Activated CD8-positive, alpha-beta memory T cell treated with anti-CD3 and anti-CD28 coated beads, Interleukin-2, amount 50 U/mL, for 4 hours (primary cell): ENCODE measurements at places on chromosomes 4 and X.

DNA sequence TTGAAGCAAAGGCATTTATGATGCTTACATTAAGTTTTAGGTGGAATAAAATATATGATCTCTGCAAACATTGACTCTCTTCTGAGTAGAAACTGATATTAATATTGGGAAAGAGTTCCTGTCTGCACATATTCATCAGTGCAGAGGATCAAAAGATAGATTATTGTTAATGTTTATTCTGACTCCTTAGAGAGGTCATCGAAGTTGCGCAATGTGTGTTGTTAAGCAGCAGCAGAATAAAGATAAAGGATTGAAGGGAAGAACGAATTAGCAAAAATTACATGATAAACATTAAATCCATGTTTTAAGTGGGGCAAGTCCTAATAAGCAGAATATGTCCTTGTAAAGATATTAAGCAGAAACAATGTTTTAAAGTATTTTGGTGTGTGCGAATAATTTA lies 72.6 kb upstream of the MBNL3 start:
- DNase-seq: no peak

DNA sequence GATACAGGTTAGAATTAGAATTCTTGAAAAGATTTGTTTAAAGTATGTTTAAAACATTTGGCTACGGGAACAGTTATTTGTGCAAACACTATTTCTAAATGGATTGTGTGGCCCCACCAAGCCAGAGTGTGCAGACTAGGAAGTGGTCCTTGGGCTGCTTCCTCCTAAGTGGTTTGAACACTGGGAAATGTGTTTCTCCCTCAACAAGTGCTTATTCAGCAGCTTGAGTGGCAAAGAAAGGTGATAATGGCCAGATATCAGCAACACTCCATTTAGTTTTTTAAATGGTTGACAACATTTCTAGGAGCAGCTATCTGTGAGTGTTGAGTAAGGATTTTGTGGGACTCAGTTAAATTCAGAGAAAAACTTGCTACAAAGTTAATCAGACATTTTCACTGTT lies 141.4 kb upstream of the LNX1 start:
- DNase-seq: no peak

DNA sequence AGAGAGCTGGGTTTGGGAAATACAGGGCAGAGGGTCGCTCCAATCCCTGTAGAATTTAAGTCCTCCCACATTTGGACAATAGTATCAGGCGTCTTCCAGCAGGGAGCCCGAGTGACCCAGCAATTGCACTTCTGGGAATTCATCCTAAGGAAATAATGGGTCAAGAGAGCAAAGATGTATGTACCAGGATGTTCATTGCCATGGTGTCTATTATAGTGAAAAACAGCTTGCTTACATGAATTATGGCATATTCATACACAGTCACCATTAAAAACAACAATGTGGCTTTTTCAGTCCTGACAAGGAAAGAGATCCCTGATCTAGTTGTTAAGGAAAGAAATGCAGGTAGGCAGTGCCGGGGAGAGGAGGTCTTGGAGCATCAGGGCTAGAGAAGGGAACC lies 167.7 kb downstream of the PJA1 start:
- DNase-seq: no peak

DNA sequence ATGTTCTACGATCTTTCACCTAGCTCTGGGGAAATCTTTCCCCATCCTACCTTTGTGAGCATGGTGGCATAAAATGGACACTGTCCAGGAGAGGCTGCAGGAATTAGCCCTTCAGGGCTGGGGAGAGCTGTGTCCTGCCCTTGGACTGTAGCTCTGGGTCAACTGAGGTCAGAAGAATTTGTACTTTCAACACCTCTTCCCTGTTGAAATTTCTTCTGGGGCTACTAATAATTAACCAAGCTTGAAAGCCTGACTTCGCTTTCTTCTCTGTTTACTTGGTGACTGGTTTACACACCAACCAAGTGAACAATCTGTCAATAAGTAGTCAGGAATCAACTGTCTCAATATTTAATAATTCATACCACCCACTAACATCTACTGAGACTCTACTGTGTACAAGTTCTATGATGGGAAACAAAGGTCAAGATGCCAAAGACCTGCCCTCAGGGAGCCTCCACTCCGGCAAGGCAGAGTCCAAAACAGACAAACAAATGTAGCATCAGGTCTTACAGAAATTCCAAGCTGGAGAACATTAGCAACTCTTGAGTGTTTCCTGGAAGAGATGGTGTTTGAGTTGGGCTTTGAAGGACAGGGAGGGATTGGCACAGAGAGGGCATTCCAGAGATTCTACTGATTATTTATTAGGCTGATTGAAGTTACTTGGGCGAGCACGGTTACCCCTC lies 113.1 kb downstream of the ENPP6 start:
- DNase-seq: no peak

- DNase-seq: no peak
Observed at GRCh38 chr4:10183462-10183861, 66.9 kb upstream of the WDR1 start.

- DNase-seq: no peak
Observed at GRCh38 chr4:116342143-116342542, 743.2 kb downstream of the TRAM1L1 start.

GRCh38 chr4:120703908-120704307 lies 218.6 kb downstream of the PRDM5 start:
- no peak for DNase-seq

DNA sequence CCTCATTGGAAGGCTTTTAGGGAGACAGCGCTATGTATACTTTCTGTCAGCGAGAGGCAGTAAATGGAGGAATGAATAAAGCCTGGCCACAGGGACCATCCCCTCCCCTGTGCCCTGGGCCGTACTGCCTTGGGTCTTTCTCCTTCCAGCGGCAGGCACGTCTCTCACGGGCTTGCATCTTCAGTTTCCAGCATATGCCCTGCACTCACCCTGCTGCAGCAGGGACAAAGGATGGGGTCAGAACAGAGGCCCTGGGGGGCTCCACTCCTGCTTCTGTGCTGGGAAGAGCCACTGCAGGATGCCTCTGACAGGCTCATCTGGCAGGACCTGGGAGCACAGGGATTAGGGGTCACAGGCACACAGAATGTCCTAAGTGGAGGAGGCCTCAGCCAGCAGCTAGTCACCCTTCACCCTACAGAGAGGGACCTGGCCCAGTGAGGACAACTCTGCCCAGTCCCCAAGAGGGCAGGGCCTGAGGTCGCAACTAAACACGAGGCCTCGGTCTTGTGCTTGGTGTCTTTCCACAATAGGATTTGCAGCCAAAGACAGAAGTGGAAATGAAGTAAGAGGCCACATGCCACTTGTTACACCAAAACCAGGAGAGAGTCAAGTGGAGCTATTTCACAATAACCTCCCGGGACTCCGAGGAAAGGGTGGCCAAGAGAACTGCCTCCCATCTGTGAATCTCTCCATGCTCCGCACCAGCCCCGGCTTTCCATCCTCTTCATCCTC lies 150.8 kb downstream of the AFAP1 start:
- no peak for DNase-seq

GRCh38 chrX:18698737-18699650 lies 8.5 kb upstream of the PPEF1 start:
- no peak for DNase-seq

GRCh38 chr4:145427221-145427620 lies 54.4 kb upstream of the SMAD1 start:
- no peak for DNase-seq

DNA sequence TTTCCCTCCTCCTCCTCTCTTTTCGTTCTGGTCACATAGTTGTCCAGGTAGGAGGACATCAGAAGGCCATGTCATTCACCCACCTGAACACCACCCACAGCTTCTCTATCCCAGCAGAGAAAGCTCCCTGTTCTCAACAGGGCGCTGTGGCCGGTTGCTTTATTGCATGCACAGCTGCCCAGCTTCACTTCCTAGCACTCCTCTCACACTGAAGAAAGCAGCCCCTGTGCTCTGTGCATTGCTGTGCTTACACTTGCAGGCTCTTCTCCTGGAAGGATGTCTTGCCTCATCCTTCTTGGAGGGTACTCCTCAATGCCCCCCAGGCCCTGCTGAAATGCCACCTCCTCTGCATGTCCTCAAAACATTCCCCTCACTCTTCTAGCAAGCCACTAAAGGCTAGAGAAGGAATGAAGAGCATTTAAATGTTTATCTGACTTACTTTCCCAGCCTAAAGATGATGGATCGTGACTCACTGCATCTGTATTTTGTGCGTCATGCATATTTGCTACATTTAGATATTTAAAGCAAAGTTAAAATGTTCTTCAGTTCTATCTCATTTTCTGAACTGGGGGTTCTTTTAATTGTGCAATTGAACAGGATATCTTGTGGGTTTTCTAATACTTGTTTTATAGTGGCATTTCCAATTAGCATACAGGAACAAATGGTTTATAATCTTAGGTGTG lies 186.4 kb upstream of the PUDP start:
- no peak for DNase-seq

- DNase-seq: no peak
Observed at GRCh38 chr4:176654565-176655216, 138.0 kb downstream of the VEGFC start.

- DNase-seq: no peak
Observed at GRCh38 chr4:98565681-98566301, 92.6 kb downstream of the TSPAN5 start.

GRCh38 chrX:51665981-51666380 lies 16.6 kb downstream of the CENPVL2 start:
- DNase-seq: no peak

- DNase-seq: no peak
Observed at GRCh38 chr4:52015366-52015765, 4.8 kb downstream of the LRRC66 start.

DNA sequence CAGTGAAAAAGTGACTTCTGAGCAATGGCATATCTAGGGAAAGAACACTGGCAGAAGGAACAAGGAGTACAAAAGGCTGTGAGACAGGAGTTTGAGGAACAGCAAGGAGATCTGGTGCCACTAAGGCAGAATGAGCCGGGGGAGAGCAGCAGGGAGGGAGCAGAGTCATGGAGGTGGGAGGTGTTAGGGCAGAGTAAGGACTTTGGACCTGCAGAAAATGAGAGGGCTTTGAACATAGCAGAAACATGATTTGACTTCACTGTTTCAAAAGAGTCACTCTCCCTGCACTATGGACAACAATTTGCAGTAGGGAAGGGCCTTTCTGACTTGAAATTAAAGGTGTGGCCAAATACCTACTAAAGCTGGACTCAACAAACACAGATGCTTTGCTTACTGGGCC lies 356.2 kb downstream of the ADGRL3 start:
- DNase-seq: no peak

DNA sequence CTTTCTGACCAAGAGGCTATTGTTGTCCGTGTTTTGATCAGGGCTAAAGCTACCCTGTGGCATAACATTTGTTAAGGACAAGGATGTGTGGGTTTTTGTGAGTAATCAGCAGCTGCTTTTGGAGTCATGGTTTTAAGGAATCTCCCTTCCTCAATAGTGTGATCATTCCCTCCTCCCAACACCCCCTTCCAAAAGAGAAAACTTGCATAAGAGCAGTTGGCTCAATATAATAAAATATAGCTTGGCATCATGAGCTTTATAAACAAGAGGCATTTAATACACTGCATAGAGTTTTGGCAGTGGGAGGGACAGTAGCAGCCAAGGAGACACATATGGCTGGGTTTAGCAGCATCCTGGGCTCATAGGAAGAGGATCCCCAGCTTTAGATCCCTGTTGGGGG lies 84.7 kb downstream of the NHS start:
- DNase-seq: no peak

- no peak for DNase-seq
Observed at GRCh38 chr4:45043911-45044310, 317.6 kb upstream of the GNPDA2 start.

GRCh38 chr4:98851806-98852205 lies 77.1 kb downstream of the EIF4E start:
- DNase-seq: no peak

DNA sequence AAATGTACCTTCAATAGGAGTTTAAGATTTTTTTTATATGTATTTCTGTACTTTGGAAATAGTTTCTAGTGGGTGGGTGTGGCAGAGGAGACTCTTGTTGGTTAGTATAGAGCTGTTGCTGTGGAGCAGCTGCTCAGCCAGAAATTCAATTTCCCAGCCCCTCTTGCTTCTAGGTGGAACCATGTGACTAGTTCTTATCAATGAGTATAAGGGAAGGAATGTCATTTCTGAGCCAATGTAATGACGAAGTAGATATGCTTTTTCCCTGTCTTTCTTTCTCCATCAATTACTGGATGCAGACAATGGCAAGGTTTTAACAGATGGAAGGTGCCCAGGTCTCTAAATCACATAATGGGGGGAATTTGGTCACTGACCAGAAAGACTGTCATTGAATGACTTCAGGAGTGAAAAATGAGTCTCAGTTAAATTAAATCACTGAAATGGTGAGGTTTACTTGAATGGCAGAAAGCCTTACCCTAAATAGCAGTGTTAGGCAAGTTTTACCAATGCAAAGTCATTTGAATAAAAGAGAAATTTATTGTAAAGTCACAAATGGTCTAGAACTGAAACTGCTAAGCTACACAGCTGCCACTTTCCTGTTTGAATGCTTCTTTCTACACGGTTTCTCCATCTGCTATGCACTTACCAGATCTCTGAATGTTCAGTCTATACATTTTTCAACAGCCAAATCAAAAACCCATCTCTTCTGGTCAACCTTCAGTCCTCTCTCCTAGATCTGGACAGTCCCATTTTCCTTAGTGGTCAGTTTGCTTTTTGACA lies 795.4 kb upstream of the MAGEB2 start:
- no peak for DNase-seq

DNA sequence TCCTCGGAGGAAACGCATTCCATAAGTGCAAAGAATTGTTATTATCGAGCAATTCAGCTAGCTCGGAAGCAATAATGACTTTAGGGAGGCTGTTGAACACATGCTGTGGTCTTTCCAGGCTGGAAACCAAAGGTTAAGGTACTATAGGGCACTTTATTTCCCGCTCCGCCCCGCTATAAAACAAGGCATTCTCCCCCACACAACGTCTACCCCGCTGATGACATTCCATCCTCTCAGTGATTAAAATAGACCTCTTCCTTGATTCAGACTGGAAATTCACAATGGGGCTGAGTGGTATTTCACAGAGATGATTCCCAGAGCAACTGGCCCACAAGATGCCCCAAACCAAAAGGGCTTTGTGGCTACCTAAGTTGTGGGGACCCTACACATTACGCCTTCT lies 196.4 kb downstream of the STIM2 start:
- no peak for DNase-seq

GRCh38 chr4:154593868-154594267 lies 3.3 kb upstream of the FGA start:
- no peak for DNase-seq

- DNase-seq: no peak
Observed at GRCh38 chr4:177441061-177441802, 1.0 kb downstream of the AGA start.
